ENCODE measurements at places on chromosomes 4 and X.

DNA sequence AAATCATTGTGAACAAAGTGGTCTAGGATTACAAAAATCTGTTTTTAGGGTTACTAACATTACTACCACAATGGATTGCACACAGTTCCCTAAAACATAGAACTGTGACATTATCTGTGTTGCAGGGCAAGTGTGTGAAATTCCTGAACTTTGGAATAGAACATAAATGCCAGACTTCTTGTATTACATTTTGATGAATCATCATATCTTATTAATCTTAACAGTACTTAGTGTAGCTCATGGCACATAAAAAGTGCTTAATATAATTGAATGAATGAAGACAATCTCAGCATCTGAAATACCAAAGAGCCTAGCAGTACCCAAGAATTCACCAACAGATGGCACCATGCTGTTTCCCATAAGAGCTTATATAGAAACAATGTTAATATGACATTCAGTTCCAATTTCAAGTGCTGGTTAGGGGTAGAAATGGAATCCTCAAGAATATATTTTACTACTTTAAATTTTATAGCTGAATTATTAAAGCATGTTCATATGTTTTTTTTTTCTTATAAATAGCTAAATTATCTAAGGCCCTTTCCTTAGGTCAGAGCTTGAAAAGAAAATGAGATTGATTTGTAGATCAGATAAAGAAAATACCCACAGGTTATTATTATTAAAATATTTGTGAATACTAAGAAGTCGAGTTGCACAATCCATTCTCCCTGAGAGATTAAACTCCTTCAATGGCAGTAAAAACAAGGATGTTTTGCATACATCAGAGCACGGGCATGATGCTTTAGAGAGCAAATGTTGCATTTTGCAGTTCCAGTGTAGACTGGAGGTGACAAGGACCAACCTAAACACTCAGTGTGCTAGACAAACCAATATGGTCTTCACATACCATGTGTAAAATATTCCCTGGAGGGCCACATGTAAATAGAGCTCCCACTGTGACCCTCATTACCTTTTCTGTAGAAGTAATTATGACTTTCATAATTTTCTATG lies 25.7 kb upstream of the SHISA3 start:
- DNase-seq, result no peak

GRCh38 chr4:89898304-89898716 lies 3.7 kb downstream of the MMRN1 start:
- DNase-seq, result no peak

DNA sequence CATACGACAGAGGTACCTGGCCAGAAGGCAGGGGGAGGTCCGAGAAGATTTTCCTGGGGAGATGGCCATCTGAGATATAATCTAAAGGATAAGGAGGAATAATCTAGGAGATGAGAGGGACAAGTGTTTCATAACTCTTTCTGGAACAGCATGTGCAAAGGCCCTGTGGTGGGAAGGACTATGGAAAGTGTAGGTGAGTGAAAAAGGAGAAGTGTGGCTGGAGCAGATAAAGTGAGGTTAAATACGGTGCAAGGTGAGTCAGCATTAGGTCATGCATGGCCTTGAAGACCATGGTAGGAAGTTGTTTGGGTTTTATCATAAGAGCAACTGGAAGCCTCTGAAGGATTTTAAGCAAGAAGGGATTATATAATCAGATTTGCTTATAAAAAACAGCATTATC lies 34.6 kb upstream of the MTM1 start:
- DNase-seq, result no peak

DNA sequence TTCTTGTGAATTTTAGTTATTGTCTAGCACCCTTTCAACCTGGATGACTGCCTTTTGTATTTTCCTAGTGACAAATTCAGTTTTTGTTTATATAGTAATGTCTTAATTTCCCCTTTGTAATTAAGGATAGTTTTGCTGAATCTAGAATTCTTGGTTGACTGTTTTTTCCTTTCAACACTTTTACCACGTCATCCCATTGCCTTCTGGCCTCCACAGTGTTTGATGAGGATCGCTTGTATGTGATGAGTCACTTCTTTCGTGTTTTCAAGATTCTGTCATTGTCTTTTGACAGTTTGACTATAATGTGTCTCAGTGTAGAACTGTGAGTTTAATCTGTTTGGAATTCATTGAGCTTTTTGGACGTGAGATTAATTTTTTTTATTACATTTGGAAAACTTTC lies 30.1 kb downstream of the KDM6A start:
- DNase-seq, result no peak

DNA sequence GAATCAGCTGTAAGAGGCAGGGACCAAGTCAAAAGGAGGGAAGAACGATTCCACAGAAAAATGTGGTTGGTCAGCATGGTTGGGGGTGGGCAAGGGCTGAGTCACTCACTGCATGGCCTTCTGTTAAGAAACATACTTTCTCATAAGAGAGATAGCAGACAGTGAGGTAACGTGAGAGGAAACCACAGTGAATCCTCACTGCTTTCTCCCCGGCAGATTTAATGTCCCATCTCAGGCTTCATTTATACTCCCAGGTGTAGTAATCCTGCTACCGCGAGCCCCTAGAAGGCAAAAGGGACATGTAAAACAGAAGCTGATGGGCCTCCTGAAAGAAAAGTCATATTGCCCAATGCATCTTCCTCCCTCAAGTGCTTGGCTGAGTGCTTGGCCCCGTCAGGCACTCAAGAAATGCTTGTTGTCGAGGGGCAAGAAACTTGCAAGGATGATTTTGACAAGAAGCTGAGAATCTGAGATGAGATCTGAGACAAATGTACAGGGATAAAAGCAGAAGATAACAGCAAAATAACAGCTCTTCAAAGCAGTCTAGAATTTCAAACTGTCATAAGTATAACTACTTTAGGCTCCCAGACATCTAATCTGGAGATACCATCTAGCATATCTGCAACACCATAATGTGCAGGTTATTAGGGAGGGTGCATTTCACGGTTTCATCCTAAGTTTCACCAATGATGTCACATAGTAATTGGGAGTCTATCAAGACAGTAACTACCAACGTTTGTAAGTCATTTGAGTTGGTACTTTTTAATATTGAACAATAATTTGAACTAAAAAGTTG lies 40.2 kb downstream of the SH3KBP1 start:
- no peak for DNase-seq

GRCh38 chr4:76449362-76449767 lies 14.3 kb downstream of the SHROOM3 start:
- no peak for DNase-seq

DNA sequence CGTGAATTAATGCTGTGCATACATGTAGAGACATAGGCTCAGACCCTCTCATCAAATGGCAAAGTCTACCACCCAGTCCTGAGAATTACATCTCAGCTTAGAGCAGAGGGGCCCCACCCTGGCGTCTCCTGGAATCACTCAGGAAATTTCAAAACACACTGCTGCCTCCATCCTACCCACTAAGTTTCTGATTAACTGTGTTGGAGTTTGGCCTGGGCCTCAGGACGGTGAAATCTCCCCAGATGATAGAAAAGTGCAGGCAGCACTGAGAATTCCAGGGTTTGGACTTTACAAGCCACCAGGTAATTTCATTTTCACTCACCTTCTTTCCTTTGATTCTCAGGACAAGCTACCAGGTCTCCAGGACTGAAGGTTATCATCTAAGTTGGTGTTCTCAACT lies 3.3 kb upstream of the FAM9C start:
- DNase-seq, result no peak

GRCh38 chrX:150482537-150483206 lies 85.7 kb upstream of the MTM1 start:
- DNase-seq, result no peak

GRCh38 chrX:47831788-47832187 lies 4.9 kb upstream of the ZNF81 start:
- no peak for DNase-seq

- DNase-seq, result no peak
Observed at GRCh38 chr4:54695788-54696187, 38.0 kb downstream of the KIT start.

DNA sequence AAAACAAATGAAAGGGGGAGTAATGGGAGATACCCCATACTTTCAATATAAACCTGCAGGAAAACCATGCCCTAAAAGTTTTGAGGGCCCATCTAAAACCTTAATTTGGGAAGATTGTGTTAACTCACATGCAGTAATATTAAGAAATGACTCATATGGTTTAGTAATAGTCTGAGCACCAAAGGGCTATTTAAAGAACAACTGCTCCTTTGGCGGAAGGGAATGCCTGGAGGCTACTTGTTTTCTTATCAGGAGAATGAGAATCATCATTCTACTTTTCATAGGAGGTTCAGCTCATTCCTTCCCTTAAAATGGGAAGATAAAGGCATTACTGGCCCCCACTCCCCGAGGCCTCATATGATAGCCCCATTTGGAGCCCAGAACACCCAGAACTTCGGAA lies 47.6 kb downstream of the SPIN3 start:
- no peak for DNase-seq

- no peak for DNase-seq
Observed at GRCh38 chrX:103941201-103941975, 21.0 kb upstream of the TMSB15B start.

DNA sequence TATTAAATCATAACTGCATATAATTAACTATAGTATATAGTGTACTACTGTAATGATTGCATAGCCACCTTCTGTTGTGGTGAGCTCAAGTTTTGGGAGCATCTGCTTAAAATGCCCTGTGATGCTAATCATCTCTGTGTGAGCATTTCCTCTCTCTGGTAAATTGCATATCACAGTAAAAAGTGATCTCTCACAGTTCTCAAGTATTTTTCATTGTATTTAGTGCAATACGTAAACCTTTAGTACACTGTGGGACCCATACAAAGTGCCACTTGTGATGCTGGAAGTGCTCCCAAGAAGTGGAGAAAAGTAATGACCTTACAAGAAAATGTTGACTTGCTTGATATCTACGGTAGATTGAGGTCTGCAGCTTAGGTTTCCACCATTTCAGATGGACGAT lies 82.0 kb downstream of the WWC2 start:
- DNase-seq, result no peak

- peak; percentile 59 for DNase-seq
Observed at GRCh38 chr4:99624141-99624719, 33.4 kb downstream of the C4orf54 start.

- no peak for DNase-seq
Observed at GRCh38 chr4:2817701-2818350, 24.9 kb downstream of the SH3BP2 start.

GRCh38 chrX:117274965-117275364 lies 812.2 kb upstream of the CT83 start:
- no peak for DNase-seq

DNA sequence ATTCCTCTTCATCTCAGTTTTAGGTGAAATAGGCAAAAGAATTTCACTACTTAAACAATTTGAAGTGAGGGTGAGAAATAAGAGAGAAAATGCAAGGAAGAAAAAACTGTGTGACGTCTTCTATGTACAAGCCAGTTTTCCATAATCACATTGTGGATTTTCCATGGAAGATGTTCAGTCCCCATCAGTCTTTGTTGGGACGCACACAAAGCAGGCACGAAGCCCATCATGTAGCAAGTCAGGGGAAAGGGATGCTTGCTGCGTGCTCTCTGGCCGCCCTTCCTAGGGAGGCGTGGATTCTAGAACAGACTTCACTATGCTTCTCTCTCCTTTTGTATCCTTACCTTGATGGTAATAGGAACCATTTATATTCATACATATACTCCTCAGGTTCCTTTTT lies 54.7 kb downstream of the RBPJ start:
- no peak for DNase-seq

DNA sequence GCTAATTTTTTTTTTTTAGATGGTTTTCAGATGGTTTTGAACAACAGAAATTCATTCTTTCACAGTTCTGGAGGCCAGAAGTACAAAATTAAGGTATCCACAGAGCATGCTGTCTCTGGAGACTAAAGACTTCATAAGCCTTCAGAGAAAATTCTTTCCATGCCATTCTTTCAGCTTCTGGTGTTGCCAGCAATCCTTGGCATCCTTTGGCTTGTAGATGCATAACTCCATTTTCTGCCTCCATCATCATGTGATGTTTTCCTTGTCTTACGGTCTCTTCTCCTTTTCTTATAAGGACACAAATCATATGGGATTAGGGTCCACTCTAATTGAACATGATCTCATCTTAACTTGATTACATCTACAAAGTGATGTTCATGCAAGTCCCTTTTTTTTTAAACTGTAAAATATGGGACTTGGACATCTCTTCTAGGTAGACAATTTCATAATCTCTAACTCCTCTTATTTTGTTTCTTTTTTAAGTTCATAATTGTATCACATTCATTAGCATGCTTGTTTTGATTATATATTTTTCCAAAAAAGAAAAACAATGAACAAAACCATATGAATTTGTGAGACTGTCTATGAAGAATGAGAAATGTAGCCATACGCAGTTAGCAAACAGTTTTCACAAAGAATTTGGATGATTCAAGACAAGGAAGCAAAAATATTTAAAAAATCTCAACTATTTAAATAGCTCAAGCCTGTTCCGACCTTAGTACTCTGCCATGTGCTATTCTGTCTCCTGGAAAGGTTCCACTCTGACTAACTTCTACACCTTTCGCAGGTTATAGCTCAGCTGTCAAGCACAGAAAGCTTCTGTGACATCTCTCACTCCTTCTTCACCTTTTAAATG lies 53.1 kb upstream of the GIMD1 start:
- no peak for DNase-seq

- DNase-seq, result no peak
Observed at GRCh38 chrX:16462912-16463311, 187.0 kb upstream of the S100G start.

DNA sequence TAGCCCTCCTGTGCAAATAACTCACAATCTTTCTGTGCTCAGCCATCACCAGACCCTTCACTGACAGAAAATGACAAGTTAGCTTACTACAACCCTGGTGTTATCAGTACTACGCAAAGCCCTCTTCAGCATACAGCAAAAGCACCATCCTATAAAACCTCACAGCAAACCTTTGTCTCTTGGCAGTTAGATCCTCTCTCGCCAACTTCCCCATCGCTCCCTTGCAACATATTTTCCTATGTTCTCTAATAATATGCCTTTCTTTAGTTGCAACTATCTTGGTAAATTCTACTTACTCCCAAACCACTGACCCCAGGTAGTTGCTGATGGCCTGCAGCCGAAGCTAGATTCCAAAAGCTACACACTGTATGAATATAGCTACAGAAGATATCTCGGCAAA lies 856.9 kb upstream of the FRG1 start:
- DNase-seq, result no peak

DNA sequence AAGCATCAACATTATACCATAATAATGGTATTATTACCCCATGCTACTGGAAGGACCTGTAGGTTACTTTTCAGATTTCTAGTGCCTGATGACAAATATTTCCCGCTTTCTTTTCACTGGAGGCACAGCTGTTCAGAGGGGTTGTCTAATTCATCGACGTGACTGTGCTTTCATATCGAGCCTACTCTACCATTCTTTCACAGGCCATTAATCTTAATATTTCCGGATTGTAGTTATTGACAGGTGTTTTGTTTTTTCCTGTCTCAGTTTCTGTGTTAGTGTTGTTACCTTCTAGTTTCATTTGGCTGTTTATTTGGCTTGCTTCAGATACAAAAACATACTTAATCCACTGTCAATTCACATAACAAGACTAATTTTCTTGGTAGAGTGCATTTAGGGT lies 330.9 kb downstream of the SPOCK3 start:
- DNase-seq, result no peak

DNA sequence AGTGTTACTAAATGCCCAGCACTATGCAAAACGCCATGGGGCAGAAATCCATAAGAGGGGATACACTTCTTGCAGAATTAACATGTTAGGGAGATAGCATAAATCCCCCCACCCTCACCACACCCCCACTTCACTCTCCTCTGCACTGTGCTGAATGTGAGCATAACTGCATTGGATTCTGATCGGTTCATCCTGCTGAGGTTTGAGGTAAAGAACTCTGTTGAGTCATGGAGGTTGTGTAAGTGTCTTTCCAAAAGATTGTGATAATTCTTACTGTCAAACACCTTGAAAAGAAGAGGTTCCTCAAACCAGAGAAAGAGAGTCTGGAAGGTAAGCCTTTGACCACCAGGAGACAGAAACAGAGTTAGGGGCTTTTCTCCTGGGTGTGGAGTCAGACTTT lies 43.6 kb downstream of the RBM47 start:
- no peak for DNase-seq

Data from sigmoid colon (tissue), 7 donors.